ENCODE measurements at places on chromosomes 7 and 10.

DNA sequence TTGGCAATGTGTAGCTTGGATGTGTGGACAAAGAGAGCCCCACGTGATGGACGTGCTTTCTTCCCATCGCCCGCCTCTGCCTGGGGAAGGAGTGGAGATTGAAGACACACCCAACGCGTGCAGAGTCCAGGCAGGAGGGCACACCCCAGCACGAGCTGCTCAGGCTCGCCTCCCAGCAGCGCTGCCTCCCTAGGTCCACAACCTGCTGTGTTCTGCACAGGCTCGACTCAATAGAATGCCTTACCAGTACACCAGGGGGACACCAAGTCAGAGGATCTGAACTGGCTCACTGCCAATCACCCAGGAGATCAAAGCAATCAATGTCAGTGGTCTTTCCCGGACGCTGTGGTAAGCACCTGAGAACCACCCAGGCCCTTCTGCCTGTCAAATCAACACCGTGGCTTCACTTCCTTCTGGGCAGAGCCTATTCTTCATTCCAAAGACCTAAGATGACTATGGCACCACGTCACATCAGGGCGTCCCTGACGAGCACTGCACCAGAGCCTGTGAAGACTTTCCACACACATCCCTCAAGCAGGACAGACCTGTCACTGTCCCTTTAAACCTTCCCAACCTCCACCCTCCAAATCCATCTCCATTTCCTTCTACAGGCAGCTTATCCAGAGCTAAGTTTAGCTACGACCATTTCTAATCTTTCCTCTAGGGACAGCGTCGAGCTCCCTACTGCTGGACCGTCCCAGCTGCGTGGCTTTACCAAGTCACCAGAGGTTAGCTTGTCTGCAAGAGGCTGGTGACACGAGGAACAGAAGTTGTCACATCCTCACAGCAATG, 72.3 kb downstream of the AMZ1 start:
- DNase-seq: no peak

DNA sequence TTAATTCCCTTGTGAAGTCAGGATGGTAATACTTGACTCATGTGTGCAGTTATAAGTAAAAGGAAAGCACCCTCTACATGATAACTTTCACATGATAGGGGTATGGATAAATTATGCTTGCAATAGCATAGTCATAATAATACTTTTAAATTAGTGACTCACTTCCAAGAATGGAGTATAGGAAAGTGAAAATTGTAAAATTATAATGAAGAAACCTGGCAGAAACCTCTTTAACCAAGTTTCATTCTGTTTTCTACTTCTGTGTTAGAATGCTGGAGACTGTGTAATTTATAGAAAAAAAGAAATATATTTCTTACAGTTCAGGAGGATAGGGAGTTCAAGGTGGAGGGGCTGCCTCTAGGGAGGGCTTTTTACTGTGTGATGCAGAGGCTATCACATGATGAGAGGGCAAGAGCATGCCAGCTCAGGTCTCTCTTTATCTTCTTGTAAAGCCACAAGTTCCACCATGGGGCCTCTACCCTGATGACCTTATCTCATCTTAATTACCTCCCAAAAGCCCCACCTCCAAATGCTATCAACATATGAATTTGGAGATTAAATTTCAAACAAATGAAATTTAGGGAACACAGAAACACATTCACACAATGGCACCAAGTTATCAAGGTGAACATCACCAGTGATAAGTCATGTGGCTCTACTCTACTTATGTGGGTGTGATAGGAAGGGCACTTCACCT, 43.2 kb downstream of the HDAC9 start:
- DNase-seq: no peak

DNA sequence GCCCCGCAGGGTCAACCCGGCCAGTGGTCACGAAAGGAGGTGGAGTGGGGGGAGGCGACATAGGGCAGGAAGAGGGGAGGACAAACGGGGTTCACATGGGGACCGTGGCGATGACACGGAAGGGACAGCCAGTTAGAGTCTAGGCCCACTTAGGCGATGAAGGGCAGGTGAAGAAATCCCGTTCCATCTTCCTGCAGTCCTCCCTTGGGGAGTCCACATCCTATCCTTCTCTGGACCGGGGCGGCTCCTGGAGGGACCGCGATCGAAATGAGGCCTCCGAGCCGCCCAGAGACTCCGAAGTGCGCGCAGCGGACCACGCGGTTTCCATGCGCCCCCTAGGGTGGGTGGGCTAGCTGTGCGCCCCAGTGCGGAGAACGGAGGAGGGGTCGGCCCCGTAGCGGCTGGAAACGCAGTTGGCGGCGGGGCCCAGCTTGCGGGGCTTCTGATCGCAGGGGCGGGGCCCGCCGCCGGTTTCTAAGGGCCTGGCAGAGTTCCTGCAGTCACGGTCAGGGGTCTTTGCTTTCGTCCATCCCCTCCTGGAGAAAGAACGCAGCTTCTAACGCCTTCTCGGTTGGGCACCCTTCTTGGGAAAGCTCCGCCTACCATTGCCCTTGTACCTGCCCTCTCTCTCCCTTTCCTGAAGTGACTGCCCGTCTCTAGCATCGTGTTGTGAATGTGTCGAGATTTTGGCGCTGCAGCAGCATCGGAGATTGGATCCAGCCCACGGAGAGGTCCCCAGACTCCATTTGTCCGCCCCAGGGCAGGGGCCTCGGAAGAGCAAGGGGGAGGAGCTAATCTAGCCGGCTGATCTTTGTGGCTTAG, 17.9 kb upstream of the TMEM225B start:
- DNase-seq: no peak

DNA sequence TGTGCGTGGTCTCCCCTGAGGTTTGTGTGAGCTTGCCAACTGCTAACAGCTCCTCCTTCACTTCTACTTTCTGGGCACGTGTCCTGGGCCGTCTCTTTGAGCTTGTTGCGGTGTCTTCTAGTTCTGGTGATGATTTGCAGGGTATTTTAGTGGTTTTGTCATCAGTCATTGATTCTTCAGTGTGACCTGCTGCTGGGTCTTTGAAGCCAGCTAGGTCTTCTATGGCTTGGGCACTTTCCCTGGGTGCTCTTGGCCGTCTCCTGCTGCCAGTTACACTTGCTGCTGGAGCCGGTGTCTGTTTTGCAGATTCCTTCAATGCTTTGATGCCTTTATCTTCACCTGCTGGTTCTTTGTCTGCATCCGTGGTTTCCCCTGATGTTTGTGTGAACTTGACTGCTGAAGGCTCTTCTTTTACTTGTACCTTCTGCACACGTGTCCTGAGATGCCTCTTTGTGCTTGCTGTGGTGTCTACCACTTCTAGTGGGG, 23.0 kb downstream of the MKI67 start:
- DNase-seq: no peak

All from cardiac septum (tissue), 1 donor.